ENCODE measurements at places on chromosomes 13 and 19.

- DNase-seq: no peak
Observed at GRCh38 chr19:1999856-2000515, 15.5 kb downstream of the BTBD2 start.

DNA sequence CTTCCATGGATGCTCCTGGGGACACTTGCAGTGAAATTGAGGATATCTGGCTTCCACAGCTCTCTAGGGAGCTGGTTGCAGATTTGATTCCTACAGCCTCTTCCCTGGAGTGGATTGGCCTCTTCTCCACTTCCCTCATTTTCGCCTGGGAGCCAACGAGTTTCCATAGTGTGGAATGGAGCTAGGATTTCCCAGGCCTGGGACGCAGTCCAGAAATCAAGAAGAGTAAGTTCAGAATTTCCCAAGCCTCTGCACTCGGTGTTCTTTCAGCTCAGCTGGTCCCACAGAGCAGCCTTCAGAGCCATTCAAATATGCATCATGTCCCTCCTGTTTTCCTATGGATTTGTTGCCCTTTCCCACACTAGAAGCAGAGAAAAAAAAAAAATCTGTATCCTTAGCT, 68.2 kb downstream of the RAP2A start:
- no peak for DNase-seq

- DNase-seq: no peak
Observed at GRCh38 chr13:82248762-82249161, 1633.5 kb downstream of the SLITRK1 start.

GRCh38 chr13:49225223-49226042, 5.3 kb downstream of the MLNR start:
- DNase-seq: no peak

DNA sequence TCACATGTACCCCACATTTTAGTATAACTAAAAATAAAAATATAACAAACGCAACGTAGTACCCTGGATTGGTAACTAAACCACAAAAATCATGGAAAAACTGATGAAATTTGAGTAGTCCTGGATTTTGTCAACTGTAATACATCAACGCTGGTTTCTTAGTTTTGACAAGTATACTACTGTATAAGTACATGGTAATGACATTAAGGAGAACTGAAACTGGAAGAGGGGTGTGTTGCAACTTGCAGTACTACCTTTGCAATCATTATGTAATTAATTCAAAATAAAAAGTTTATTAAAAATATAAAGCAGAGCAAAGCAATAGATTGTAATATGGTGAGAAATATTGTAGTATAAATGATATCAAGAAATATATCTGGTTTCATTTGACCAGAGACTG, 1158.0 kb upstream of the SPRY2 start:
- no peak for DNase-seq

DNA sequence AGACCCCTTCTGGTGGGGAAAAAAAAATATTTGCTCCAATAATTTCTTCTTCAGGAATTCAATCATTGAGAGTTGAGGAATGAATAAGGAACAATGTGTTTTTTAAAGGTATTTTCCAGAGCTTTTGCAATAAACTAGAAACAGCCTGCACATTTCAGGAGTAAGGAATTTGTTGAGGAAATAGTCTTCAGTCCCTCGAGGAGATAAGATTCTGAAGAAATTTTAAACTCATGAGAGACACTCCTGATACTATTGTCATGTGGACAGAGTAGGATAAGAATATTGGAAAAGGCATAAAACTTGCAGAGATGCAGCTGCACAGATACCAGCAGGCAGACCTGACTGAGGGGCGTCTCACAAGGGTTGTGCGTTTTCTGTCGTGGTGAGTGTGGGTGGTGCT, 36.6 kb downstream of the COMP start:
- DNase-seq: no peak
